ENCODE measurements at places on chromosomes 4 and X.

DNA sequence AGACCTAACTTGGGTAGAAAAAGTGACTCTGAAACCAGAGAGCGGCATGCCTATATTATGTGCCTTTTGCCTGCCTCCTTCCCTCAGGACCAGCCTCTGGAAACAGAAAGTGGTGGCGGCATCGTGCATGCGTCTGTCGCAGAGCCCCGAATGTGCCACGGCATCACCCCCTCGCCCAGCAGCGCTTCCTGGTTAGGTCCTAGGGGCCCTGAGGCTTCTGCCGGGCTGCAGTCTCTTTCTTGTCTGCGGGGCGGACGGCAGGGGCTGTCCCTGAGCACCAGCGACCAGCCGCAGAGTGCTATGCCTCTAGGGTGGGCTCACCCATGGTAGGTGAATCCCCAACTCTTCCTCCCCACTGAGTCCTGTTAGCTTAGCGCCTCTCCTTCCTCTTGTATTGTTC lies 68.7 kb downstream of the VSIG4 start:
- DNase-seq: no peak

GRCh38 chr4:169268951-169269760 lies 1.6 kb downstream of the SH3RF1 start:
- DNase-seq: peak; percentile 60

DNA sequence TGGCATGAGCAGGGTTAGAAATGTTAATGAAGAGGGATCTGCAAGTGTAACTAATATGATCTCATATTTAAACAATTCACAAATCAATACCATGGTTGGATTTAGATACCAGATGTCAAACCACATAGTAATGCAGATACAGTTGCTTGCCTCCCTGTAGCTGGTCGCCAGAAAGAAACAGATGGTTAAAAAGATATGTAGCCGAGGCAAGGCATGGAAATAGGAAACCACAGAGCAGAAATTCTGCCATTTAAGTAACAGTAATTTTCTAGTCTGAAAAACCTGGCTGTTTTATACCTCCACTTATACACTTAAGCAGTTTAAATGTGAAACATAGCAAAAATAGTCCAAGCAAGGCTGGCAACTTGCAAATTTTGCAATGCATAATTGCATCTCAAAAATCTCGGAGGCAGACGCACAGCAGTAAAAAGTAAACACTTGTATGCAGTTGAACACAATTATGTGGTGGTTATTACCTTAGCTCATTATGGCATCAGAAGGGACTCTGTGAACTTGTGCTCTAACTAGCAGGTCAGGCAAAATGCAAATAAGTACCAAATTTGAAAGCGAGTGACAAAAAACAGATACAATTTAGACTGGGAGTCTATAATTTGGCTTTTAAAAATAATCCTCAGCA lies 126.8 kb downstream of the NAA11 start:
- DNase-seq: no peak

DNA sequence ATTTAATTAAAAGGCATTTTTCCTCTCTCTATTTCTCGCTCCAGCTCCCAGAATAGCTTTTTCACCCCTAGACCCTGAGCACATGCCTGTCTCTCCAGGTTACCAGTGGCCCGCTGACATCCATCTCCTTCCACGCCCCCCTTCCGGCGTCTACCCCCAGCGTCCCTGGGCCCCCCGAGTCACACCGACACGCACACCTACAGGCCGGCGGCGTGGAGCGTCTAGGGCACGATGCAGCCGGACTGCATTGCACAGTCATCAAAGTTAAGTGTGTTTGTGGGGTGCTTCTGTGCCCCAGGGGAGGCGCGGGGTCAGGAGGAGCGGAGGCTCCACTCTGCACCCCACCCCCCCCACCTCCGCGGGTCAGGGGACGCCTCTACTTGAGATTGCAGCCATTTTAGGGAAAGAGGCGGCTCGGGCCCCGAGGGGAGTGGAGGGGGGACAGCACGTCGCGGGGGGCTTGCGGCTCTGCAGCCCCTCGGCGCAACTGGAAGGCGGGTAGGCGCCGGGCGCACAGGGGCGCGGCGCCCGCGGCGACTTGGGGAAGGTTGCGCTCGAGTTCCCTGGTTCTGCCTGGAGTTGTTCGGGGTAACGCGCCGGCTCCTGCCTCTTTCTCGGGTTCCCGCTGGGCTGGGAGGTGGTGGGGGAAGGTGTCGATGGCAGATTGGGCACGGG lies 112.7 kb downstream of the DHX15 start:
- DNase-seq: no peak

DNA sequence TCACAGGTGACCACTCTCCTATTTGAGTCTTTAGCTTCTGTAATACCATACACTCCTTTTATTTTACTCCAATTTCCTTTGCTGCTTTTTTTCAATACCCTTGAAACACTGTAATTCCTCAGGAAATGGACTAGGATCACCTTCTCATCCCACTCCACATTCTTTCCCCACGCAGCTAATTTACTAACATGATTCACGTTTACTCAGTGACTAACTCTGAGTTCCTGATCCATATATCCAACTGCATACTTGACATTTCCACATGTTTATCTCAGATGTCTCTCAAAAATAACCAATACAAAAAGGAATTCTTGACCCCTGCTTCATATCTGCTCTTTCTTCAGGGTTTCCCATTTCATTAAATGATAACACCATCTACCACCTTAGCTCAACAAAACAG lies 19.9 kb downstream of the RPS6KA6 start:
- DNase-seq: no peak

- peak; percentile 23 for DNase-seq
Observed at GRCh38 chr4:92172203-92172602, 131.6 kb upstream of the GRID2 start.

- peak; percentile 49 for DNase-seq
Observed at GRCh38 chr4:122003335-122003734, 51.5 kb upstream of the TRPC3 start.

DNA sequence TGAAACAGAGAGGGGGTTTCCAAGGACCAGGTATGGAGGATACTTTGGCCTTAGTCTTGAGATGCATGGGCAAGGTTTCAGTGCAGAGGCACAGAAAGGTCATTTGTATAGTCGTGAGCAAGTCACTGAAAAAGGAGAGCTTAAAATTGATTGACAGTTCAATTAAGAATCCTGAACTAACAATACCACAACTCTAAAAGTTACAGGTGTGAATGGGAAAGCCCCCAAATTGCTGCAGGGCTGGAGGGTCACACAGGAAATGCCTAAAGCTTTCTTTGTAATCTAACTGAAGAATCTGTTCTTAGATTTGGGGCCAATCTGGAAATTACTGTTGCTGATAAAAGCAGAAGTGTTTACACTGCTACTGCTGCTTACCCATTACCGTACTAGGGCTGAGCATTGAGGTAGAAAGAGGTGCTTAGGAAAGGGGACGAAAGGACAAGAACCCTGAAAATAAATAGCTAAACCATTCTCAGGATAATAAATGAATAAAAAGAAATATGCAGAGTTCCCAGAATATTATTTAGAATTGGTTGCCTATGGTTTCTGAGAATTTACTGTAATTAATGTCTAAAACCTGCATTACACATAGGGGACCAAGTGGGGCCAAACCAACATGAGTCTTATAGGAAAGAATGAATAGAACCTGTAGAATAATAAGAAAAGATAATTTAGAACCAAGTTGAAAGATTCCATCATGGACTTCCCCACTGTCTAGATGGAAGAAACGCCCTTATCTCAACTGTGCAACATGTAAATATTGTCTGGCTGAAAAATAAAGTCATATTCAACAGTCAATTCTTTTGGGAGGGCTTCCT lies 91.9 kb upstream of the PPP1R2C start:
- no peak for DNase-seq

GRCh38 chr4:174138616-174139015 lies 144.9 kb downstream of the FBXO8 start:
- no peak for DNase-seq

DNA sequence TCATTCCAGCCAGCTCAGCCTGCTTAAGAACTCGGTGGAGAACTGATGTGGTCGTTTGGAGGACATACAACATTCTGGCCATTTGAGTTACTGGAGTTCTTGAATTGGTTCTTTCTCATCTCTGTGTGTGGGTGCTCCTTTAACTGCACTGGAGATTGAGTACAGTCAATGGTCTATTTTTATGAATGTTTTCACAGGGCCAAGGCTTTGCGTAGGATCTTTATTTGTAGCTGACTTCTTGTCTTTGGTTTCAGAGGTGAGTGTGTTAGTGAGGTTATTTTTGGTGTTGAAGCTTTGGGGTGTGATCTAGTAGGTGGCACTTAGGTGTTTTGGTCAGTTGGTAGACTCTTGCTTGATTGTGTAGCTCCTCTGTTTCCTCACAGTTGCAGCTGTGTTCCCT lies 288.4 kb downstream of the LHFPL1 start:
- DNase-seq: no peak

DNA sequence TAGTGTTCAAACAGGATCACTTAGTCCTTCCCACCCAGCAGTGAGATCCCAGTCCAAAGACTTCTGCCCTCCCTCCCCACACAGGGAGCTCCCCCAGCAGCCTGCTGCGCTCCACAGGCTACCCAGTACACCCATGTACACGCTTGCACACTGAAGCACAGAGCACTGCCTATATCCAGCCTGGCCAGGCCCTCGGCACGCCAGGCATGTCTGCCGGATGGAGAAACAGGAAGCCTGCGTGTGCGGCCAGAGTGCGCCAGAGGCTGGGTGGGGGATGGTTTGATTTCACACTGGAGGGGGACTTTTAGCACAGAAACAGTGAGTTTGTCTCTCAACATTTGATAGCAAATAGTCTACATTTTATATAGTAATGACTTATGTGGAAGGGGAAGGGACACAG lies 833.5 kb upstream of the IGFBP7 start:
- DNase-seq: no peak

GRCh38 chr4:168129046-168129772 lies 36.9 kb downstream of the ANXA10 start:
- no peak for DNase-seq

- DNase-seq: peak; percentile 50
Observed at GRCh38 chrX:107565931-107566603, 62.2 kb upstream of the PRPS1 start.

DNA sequence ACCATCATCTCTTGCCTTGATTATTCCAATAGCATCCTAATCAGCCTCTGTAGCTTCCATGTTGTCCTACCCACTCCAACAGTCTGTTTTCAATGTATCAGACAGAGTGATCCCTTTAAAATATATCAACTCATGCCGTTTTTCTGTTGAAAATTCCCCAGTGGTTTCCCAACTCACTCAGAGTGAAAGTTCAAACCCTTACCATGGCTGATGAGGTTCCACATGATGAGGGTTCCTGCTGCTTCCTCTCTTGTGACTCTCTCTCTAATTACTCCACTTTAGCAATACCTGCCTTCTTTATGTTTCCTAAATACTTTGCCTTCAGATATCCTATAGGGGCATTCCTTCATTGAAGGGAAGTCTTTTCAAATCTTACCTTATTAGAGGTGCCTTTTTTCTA lies 334.7 kb downstream of the PPP1R2C start:
- no peak for DNase-seq

DNA sequence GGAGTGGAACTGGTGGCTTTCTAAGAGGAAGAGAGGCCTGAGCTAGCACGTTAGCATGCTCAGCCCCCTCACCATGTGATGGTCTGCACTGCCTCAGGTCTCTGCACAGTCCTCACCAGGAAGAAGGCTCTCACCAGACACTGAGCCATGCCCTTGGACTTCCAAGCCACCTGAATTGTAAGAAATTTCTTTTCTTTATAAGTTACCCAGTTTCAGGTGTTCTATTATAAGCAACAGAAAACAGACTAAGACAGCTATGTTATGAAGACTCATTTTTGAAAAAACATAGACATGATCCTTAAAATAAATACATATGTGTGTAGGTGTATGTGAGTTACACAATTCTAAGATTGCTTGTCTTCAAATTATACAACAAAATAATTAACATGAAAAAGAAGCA lies 74.7 kb downstream of the CEP44 start:
- DNase-seq: no peak

GRCh38 chrX:54695231-54695630 lies 102.8 kb downstream of the ITIH6 start:
- no peak for DNase-seq

DNA sequence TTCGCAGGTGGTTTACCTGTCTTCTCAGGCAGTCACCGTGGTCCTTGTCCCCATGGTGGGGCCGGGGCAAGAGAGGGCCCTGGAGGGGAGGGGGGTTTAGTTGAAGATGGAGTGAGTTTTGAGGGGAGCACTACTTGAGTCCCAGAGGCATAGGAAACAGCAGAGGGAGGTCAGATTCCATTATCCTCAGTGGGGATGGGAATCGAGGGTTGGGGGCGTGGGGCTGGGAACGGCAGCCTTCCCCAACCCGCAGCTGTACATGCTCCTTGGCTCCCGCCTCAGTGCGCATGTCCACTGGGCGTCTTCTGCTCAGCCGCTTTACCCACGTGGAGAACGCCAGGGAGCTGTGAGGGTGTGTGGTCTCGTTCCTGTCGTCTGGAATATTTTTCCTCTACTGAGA lies at the start of gene GAGE10:
GAGE10 (plus strand) TSS at position 301 of the 400 bp plus-strand sequence. CDS start 1,214 bp downstream, outside the sequence.
- no peak for DNase-seq

DNA sequence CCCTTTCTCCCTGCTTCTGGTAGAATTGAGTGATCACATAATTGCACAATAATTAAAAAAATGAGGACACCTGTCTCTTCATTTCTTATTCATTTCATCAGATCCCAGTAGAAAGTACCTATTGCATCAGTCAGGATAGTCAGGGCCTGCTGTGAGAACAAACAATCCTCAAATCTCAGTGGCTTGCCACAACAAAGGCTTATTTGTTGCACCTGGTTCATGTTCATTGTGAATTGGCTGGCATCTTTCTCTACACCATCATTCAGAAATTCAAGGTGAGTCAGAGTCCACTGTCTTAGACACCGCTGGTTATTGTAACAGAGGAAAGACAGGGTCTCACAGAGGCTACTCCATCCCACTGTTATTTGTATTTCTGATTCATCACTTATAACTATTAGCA lies 409.8 kb downstream of the STIM2 start:
- DNase-seq: peak; percentile 64

GRCh38 chr4:26871611-26872010 lies 11.0 kb downstream of the STIM2 start:
- DNase-seq: peak; percentile 70

- peak; percentile 66 for DNase-seq
Observed at GRCh38 chrX:32530802-32531403, 680.4 kb downstream of the DMD start.

DNA sequence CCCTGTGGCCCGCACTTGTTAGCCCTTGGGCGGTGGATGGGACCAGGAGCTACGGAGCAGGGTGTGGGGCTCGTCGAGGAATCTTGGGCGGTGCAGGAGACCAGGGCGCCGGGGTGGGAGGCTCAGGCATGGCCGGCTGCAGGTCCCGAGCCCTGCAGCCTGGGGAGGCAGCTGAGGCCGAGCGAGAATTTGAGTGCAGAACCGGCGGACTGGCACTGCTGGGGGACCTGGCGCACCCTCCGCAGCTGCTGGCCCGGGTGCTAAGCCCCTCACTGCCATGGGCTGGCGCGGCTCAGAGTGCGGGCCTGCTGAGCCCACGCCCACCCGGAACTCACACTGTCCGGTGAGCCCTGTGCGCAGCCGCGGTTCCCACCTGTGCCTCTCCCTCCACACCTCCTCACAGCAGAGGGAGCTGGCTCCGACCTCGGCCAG lies 73.6 kb upstream of the TLL1 start:
- DNase-seq: no peak

DNA sequence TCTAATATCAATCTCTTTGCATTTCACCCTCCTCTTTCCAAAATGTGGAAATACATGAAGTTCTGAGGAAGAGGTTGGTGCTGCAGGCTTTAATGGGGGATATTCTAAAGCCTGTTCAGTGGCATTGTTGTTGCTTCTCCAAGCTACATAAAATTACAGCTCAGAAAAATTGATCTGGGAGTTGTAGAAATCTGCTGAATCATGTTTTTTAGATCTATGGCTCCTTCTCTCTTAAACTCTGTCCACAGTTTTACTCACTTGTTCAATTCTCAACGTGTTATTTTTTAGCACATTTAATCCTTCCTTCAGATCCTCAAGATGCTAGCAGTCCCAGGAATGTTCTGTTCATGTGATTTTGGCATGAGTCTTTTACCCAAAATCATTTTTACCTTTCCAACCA lies 949.5 kb upstream of the ADGRL3 start:
- no peak for DNase-seq
